ENCODE measurements at places on chromosomes 2 and 18.

GRCh38 chr2:119229716-119230115, 6.1 kb downstream of the STEAP3 start:
- no peak for DNase-seq

GRCh38 chr18:50651334-50651733, 91.4 kb downstream of the MAPK4 start:
- no peak for DNase-seq

- DNase-seq: no peak
Observed at GRCh38 chr2:46471-47345, at the start of gene FAM110C. Gene FAM110C, minus strand, starts transcription at chr2:46505. Its CDS starts 120 bp downstream, at chr2:46385.

- DNase-seq: no peak
Observed at GRCh38 chr2:134836986-134837385, 1.4 kb upstream of the ACMSD start.

- DNase-seq: no peak
Observed at GRCh38 chr2:191687867-191688266, 9.9 kb downstream of the NABP1 start.

DNA sequence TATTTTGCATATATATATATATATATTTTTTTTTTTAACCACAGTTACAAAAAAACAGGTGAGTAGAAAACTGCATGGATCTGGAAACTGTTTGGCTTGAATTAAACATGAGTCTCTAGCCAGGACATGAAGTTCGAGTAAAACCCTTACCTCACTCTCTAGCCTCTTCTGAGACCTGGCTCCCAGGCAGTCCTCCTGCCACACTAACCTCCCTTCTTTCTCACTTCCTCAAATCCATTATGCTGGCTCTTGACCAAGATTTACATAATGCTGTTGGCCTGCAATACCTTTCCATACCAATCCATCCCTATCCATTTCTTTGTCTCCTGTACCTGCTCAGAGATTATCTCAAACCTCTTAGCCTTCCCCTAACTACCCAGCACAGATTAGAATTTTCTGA, 34.0 kb downstream of the PIGN start:
- DNase-seq: no peak

DNA sequence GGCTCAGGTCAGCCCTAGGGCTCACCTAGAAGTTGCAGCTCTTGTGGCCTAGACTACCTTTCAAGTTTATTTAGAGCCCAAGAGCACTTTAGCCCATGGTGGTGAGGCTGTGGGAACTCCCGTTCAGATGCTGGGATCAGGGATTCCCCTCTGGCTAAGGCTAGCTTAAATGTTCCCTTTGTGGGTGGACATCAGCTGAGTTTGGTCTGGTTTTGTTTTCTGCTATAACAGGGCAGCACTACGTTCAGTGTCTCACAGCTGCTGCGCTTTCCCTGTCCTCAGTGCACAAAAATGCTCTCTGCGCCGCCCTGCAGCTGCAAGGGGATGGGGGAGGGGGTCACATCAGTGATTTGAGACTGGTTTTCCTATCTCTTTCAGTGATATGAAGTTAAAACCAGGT, 170.5 kb upstream of the KCNJ3 start:
- no peak for DNase-seq

GRCh38 chr2:42794271-42795046, 2.1 kb upstream of the HAAO start:
- DNase-seq: no peak

GRCh38 chr2:105781274-105781978, 36.7 kb downstream of the NCK2 start:
- no peak for DNase-seq

GRCh38 chr18:69220529-69220928, 180.2 kb upstream of the DOK6 start:
- DNase-seq: no peak

DNA sequence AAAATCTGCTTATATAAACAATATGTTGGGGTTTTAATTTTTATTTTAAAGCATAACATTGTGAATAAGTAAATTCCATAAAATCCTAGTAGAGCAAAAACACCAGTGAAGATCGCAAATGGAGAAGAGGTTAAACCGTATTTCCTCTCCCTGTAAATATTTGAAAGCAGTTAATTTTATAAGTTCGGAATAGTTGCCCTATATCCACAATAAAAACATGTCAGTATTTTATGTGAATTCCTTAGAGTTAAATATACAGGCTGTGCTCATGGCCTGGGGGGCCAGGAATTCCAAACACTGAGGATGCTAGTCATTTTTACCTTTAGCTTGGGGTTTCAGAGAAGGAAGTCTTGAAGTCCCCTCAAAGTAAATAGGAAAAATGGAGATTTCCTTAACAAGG, 135.0 kb downstream of the FIGN start:
- no peak for DNase-seq

GRCh38 chr2:147660680-147661079, 184.1 kb upstream of the ACVR2A start:
- no peak for DNase-seq

DNA sequence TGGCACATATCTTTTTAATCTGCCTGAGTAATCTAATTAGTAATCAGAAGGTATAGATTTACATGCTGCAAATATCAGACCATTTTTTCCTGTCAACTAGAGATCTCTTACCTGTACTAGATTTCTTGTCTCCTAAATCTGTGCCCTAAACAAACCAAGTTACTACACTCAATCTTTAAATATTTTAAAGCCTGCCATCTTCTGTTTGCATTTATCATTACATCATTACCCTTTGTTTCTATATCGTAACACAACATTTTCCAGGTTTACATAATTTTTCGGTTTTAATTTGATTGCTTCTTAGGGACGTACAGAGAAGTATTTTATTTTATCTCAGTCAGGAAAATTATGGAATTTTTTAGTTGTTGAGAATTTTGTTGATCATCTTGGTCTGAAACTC, 25.7 kb downstream of the PSMA8 start:
- DNase-seq: no peak

DNA sequence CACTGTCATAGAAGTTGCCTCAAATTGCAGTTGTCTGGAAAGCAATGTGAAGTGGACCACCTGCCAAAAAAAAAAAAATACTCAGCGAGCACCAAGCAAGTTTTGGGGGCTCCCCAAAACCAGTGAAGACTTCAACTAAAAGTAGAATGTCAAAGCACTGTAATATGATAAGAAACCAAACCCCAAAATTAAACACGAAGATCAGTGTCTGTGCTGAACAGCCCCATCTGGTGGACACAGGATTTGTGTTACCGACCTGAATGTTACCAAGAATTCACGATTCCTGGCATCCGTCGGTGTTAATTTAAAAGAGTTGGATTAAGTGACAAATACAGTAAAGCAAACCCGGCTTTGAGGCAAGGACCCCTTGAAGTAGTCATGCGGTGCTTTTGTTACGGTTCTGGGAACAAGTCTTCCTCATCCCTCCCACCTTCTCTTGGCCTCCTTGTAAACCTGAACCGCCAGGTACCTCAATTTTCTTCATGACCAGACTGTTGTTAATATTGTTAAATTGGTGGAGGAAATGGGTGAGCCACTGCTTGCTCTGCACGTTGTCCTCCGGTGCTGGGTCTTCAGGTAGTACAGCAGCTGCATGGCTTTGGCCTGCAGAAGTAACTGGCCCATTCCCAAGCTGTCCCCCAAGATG, 31.3 kb upstream of the SSB start:
- DNase-seq: no peak

GRCh38 chr18:26342646-26343045, 116.4 kb downstream of the TAF4B start:
- DNase-seq: no peak

- no peak for DNase-seq
Observed at GRCh38 chr2:7730449-7730848, 813.2 kb downstream of the RNF144A start.

DNA sequence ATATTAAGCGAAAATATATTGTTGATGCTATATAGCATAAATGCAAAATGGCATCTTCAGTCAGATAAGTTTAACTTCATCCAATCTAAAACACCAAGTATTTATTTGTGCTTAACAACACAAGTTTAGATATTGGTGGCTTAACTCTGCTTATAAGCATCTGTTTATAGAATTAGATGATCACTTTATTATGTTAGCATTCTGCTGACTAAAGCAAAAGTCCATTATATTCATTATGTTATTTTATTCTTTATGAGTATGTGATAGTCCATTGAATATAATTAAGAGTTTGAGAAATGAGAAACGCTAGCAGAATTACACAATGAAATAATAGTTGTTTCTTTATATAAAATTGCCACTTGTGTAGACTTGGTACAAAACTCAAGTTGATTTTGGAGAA, 401.2 kb upstream of the CDH7 start:
- no peak for DNase-seq

- DNase-seq: no peak
Observed at GRCh38 chr2:16615246-16615645, 50.4 kb downstream of the CYRIA start.

GRCh38 chr2:41707790-41708451, 339.9 kb upstream of the PKDCC start:
- DNase-seq: no peak

DNA sequence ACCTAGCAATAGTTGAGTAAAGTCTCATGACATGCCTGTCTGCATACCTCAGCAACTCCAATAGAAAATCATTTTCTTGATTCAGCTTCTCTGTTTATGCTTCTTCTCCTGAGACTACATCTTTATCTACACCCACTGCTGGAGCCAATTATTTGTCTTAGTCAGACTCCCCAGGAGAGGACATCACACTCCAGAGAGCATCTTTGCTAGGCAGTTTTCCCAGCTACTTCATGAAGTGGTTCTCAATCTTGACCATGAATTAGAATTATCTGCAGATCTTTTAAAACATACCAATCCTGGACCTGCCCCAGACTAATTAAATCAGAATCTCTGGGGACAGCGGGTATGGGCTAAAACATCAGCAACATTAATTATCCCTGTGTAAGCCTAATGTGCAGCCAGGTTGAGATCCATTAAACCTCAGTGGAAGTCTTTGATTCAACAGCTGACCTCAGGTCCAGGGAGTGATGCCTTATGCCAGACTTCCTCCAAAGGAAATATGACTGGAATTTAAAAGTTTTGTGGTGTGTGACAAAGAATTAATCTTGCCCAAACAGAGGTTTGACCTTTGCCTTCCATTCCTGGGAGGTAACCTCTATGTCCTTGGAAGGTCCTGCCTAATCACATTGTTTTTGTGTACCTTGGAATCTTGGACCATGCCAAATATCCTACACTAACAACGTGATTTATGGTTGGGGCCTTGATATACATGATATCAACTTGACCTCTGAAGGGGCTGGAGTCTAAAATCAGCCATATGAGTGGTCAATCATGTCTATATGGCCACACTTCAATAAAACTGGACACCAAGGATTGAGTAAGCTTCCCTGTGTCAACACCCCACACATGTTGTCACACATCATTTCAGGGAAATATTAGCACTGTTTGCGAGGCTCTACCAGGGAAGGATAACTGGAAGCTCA, 99.3 kb upstream of the DNAJC10 start:
- DNase-seq: no peak

DNA sequence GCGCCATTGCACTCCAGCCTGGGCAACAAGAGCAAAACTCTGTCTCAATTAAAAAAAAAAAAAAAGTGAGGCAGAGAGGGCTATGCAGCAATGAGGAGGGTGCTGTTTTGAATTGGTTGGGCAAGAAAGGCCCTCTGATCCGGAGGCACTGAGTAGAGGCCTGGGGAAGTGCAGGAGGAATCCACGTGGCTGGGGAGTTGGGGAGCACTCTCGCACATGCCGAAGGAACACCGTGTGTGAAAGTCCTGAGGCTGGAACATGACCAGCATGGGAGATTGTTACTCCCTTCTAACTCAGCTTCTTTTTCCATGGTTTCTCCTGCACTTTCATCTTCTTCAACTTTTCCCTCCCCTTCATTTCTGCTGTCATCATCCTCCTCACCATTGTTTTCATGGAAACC, 347.9 kb upstream of the HS6ST1 start:
- no peak for DNase-seq

DNA sequence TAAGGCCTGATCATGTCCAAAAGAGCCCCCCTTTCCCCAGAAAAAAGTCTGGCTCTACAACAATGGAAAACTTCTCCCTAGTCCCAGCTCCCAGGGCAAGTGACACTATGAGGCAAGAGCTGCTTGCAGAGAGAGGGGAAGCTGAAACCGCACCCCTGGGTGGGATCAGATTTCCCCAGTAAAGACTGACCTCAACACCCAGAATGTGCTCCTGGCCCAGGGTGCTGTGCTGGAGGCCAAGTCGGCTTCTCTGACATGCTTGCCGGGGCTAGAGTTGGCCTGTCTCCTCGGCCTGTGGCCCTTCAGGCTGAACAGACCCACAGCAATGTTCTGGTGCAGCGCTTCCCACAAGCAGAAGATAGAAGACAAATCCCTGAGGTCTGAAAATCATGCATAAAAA, 18.4 kb upstream of the ST8SIA3 start:
- DNase-seq: no peak

- DNase-seq: no peak
Observed at GRCh38 chr2:162217598-162217997, 25.6 kb downstream of the FAP start.

- no peak for DNase-seq
Observed at GRCh38 chr2:200851398-200852248, 12.8 kb downstream of the CLK1 start.

- DNase-seq: no peak
Observed at GRCh38 chr2:223779877-223780276, 57.5 kb downstream of the AP1S3 start.

DNA sequence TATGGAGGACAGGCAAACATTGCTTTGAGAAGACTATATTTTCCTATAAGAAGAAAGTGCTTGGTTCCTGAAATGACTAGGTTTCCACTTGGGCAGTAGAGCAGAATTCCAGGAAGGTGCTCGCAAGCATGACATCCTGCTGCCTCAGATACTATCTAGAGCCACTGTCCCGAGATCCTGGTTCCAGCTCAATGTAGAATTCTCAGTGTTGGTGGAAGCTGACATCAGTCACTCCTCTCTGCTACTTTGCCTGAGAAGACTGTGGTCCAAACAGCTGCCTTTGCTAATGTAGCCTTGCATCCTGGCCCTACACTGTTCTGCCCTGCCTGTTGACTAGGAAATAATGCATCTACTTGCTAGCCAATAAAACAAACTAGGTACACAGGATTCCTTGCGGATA, 50.0 kb upstream of the ITGA6 start:
- no peak for DNase-seq

GRCh38 chr2:71882949-71883472, 264.7 kb downstream of the CYP26B1 start:
- peak; percentile 55 for DNase-seq
